ENCODE measurements at places on chromosomes 6 and 20. TPM values are rescaled to one million over a fixed set of nuclear protein-coding genes. Genes with fewer than 3 reads are reported as not detected.

The PEX3 gene
- 18.1 TPM for total RNA-seq

DNA sequence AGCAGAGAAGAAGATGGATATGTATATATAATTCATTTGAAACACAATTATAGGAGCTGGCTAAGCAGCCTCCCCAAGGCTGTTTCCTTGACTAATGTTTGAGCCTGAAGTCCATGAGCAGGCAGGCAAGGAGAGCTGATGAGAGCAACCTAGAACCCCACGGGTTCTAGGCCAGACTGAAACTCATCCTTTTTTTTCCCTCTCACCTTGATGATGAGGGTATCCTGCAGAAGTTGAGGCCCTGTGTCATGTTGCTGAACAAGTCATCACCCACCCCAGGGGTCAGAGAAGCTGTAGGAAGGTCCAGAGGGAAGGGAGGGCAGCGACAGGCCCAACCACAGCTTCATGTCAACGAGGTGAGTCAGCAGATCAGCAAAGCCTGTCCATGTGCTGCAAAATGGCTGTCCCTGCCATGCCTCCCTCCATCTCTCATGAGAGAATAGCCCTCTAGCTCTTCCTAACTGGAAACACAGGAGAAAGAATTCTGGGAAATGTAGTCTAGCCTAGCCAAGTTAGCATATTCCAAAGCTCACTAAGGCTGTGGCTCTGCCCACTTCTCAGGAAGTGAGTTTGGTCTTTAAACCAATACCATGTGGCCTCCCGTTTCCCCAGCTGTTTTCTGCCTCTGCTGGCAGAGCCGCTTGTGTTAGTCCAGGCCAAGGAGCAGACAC, 91.3 kb upstream of the DTNBP1 start:
- no peak for ATAC-seq

- no peak for ATAC-seq
These were observed 24.7 kb downstream of the GJA1 start for GRCh38 chr6:121460170-121460569.

GRCh38 chr6:6052216-6052615, 45.5 kb upstream of the NRN1 start:
- ATAC-seq, result no peak

DNA sequence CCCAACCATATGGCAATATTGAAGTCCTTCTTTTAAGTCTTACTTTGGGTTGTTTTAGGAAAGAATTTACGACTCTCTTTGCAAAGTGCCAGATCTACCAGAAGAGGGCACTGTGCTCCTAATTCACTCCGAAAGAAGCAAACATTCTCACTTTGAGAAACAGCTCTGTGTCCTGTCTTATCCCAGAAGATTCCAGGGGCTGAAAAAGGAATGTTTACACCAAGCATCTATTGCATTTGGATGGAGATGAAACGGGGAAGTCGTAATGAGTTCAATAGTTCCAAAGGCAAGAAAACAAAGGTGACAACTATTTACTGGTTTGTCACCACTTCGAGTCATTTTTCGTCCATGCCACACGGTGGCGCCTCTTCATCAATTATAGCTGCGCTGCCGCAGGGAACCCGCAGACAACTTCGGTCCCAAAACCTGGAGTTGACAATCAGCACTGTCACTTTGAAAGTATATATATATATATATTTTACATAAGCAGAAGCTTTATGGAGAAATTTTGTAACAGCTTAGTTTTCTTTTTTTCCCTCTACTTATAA, 121.6 kb downstream of the MOXD1 start:
- peak; percentile 68 for ATAC-seq

DNA sequence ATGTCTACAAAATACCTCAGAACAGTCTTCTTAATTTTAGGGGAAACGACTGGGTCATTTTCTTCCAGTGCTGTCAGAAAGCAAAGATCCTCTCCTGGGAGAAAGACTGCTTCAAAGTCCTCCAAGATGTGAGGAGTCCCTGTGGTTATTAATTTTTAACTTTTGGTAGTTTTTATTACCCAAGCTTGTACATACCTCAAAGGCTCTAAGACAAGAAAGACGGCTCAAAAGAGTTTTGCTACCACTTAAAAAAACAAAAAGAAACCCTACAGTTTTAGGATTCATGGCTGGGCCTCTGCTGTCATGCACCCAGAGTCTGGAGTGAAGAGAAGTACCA, 56.1 kb upstream of the APCDD1L start:
- ATAC-seq, result no peak

- ATAC-seq, result no peak
These were observed 1.3 kb upstream of the L3MBTL1 start for GRCh38 chr20:43506238-43506637.

The TPD52L1 gene
- total RNA-seq, result 11.2 TPM

The LY6G5C gene
- total RNA-seq, result not detected

DNA sequence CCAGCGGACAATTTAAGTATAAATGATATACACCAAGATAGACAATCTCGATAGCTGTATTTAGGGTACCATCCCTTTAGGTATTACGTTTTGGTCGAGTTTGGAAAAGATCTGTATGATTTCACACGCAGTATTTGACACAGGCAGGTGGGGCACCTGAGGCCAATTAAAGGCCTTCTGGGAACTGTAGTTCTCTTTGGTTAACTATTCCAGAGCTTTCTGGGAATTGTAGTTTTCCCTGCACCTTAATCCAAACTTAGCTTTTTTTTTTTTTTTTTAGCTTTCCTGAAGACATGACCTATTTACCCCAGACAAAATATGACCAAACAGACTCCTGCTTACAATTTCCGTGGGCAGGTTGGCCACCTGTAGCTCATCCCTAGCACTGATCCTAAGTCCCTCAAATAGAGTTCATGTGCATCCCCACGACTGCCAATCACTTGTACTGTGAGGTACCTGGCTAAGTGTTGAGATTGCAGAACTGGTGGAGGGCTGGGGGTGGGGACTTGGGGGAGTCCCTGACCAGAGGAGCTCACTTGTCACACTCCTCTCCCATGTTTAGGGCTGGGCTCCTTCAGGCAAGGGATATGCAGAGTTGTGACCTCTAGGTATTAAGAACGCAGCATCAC, 999 bp upstream of the EHMT2 start:
- no peak for ATAC-seq

The OR2W1 gene
- not detected for total RNA-seq

Data from gastroesophageal sphincter (tissue), 4 donors.